CD4-positive, alpha-beta T cell treated with Interleukin-17A for 1 hour (primary cell): ENCODE measurements at places on chromosomes 1 and 21.

- DNase-seq = no peak
These were observed 48.7 kb downstream of the FHAD1 start for GRCh38 chr1:15295696-15296095.

DNA sequence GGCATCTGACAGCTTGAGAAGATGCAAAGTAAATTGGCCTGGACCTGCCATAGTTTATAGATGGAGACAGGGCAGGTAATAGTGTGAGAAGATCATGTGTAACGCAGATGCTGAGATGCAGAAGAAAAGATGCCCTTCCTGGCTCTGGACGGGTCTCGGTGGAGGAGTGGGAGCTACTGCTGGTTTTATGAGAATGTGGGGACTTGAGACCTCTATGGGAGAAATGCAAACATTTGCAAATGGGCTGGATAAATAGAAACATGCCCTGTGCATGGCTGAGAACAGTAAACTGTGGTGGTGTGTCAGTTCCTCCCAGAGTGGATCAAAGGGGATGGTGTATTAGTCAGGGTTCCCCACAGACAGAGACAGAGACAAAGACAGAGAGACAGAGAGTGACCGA is 21.9 kb downstream of the UBASH3A start:
- DNase-seq = peak; percentile 31

- peak; percentile 64 for DNase-seq
These were observed 20.7 kb upstream of the LAX1 start for GRCh38 chr1:203744075-203744972.

GRCh38 chr1:223525957-223526356 is 132.7 kb downstream of the CCDC185 start:
- no peak for DNase-seq

- no peak for DNase-seq
These were observed 4.7 kb downstream of the ADGRB2 start for GRCh38 chr1:31759298-31760023.

DNA sequence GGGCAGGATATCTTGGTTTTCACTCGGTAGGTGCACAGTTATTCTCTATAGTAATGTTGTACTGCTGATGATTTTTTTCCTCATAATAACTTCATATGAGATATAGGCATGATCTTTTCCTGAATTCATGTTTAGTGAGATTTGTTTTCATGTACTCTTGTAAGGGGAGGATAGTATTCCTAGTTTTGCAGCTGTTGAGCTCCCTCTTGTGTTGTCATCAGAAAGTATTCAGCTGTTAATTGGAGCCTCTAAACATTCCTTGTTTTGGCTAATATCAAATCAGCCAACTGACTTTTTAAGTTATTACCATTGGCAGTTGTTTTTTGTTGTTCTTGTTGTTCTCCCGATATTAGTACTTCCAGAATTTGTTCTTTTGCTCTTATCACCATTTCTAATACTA is 24.4 kb downstream of the OR10R2 start:
- no peak for DNase-seq
